Thoracic aorta (tissue), 2 donors: ENCODE measurements at places on chromosomes 7 and 10. TPM values are rescaled to one million over a fixed set of nuclear protein-coding genes. Genes with fewer than 3 reads are reported as not detected.

GRCh38 chr10:98170249-98171117 is 36.0 kb downstream of the R3HCC1L start:
- DNase-seq: no peak

- no peak for DNase-seq
These were observed 8.9 kb upstream of the A1CF start for GRCh38 chr10:50894312-50894711.

- no peak for DNase-seq
These were observed 57.3 kb downstream of the TCF7L2 start for GRCh38 chr10:113007343-113007771.

GRCh38 chr10:77501846-77502261 is 135.8 kb downstream of the KCNMA1 start:
- no peak for DNase-seq

GRCh38 chr7:132991615-132992587 is 90.0 kb downstream of the CHCHD3 start:
- DNase-seq: no peak

DNA sequence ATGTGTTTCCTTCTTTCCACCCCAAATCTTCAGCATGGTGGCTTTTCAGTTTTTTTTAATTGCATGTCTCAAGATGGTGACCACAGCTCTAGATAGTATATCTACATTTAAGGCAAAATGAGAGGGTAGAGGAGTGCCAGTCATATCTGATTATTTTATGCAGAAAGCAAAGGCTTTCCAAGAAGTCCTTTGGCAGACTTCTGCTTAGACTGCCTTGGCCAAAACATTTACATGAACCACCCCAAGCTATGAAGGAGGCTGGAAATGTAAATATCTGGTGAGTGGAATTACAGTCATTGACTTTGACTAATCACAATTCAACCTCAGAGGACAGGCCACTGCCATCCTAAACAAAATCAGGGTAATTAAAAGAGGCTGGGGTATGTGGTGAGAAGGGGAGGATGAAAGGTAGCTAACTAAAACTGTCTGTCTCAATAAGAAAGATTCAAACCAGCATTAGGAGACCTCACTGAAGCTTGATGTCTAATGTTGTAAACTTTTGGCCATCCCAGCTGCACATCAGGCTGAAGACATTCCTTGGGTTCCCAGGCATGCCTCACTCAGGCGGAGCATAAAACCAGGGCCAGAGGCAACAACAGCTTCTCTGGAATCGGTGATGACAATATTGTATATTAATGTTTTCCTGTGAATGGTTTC is 53.4 kb downstream of the PPP1R3C start:
- no peak for DNase-seq

- no peak for DNase-seq
These were observed 3.5 kb upstream of the CALML5 start for GRCh38 chr10:5502571-5503476.

Gene SKAP2
- 29.0 TPM for total RNA-seq

Gene PALS2
- 16.4 TPM for total RNA-seq

Gene EXOC6
- total RNA-seq: 16.8 TPM

Gene COPG2
- total RNA-seq: 8.8 TPM
